ENCODE measurements at places on chromosomes 5 and 9. TPM values are rescaled to one million over a fixed set of nuclear protein-coding genes. Genes with fewer than 3 reads are reported as not detected.

- no peak for DNase-seq
These were observed 235.5 kb upstream of the CDH18 start for GRCh38 chr5:20223451-20223850.

Gene ZSWIM6
- polyA plus RNA-seq: 25.5 TPM

- DNase-seq: no peak
These were observed 25.9 kb upstream of the IL17B start for GRCh38 chr5:149404746-149405549.

GRCh38 chr5:101663543-101663942, 632.5 kb downstream of the SLCO4C1 start:
- DNase-seq: no peak

Gene MARCOL
- not detected for polyA plus RNA-seq

DNA sequence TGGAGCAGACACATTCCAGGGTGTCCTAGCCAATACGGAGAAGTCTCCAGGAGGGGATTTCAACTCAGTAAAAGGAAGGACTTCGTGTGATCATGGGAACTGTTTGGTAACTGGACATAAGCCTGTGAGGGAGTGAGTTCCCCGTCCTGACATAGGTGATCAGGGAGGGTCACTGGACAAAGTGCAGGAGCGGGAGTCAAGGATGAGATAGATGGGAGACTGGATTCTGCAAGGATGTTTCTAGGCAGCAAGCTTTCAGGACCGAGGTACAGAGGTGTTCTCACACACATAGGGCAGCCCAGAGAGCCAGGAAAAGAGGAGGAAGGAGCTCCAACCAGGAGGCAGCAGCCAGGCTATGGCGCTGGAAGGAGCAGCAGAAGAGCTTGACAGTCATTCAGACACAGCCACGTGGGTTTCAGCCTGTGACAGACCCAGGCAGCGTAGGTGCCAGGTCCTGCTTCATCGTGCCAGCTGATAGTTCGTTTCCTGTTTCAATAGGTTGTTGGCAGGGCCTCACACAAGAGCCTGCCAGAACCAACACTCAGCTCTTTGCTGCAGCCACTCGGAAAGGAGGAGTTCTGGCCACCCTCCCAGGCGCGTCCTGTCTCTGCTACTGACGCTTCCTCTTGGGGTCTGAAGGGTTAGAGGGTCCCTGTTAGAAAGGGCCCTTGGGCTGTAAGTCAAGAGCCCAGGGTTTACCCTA, 84.1 kb downstream of the AMBP start:
- DNase-seq: no peak

DNA sequence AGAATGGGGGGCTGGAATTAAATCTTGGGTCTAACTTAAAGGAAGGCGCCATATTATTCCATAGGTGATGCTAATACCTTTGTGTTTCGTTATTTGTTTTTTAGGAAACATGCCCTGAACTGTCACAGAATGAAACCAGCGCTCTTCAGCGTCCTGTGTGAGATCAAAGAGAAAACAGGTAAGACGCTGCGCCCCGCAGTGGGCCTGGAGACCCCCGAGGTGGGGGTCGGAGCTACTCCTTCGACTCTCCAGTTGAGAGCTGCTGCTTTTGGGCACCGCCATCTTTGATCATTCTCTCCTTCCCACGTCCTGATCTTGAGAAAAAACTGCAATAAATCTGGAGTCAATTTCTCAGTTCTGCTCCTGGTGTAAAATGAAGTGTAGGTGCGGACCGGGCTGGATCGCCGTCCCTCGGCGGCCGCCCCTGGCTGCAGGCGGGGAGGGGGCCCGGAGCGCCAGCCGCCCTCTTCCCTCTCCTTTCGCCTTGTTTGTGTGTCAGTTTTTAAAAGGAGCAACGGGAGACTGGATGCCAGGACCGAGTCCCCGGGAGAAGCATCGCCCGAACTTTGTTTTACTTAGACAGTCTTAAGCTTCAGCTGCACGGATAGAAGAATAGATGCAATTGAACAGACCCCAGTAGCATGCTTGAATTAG, 1.4 kb downstream of the PBX3 start:
- no peak for DNase-seq

- DNase-seq: no peak
These were observed 118.6 kb downstream of the RGS3 start for GRCh38 chr9:113581865-113582697.

Gene PDE6A
- 0.14 TPM for polyA plus RNA-seq

- no peak for DNase-seq
These were observed 2.4 kb downstream of the EHMT1 start for GRCh38 chr9:137621131-137621757.

GRCh38 chr9:38439291-38439915, 15.1 kb upstream of the IGFBPL1 start:
- no peak for DNase-seq

- no peak for DNase-seq
These were observed 324.1 kb upstream of the TNC start for GRCh38 chr9:115442054-115442453.

Gene UAP1L1
- polyA plus RNA-seq: 5.4 TPM

DNA sequence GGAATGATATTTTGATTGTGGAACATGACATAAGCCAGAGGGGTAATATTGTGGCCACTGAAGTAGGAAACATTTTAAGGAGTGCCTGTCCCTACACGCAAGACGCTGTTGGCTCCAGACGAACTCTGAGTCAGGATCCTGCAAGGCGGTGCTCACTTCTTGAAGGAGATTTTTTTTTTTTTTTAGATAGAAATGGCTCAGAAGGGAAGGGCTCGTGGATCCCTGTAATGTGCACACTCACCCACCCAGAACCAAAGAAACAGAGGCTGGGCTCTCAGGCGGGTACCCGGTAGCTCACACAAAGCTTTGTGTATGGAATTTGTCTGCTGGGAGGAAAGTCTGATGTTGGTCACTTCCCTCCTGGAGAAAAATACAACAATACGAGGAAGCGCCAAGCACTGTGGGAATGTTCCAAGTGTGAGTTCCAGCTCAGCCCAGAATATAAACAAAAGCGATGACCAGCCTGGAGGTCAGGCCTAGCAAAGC, 25.7 kb downstream of the RAPGEF1 start:
- no peak for DNase-seq

DNA sequence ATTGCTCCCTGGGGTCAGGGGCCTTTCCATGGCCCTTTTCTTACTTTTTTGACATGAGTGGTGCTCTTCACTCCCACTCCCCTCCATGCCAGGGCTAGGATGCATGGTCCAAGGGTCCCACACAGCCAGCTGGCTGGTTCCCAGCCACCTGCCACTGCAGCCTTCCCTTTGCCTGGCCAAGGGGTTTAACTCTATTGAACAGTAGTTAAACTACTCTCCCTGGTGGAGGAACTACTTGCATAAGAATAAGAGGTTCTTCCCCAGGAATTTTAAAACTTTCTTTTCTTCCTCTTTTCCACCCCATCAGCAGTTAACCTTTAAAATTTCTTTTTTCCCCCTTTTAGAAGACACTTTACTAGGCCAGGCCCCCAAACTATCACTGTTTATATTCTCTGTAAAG, 1532.8 kb upstream of the ACO1 start:
- no peak for DNase-seq

DNA sequence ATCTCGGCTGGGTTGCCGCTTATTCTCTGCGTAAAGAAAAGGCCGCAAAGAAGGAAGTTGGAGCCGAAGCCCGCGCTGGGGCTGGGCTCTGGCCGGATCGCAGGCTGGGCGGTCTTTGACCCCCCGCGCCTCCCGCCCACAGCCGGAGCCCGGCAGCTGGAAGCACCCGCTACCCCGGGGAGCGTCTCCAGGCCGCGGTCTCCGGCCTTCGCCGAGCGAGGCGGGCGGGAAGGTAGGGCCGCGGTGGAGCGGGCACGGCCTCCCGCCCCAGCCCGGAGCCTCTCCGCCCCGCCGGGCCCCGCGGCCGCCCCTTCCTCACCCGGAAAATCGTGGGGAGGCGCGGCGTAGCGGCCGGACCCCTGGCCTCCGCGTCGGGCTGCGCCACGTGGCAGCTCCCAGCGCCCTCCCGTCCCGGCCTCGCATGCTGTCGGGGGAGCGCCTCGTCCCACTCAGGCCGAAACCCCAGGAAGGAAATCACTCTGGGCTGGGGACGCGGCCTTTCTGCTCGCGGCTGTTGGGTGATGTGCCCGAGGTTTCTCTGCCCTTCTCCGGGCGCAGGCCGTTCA, 12.0 kb downstream of the FOXD1 start:
- DNase-seq: no peak

Gene ALDH1A1
- 323 TPM for polyA plus RNA-seq

GRCh38 chr9:13491493-13492424, 212.3 kb upstream of the MPDZ start:
- no peak for DNase-seq

- DNase-seq: no peak
These were observed 237.3 kb upstream of the TUT7 start for GRCh38 chr9:86591472-86591871.

Gene PSMD5
- 27.8 TPM for polyA plus RNA-seq

GRCh38 chr5:89735082-89735481, 674.5 kb downstream of the CETN3 start:
- DNase-seq: no peak

Gene ATP6V1G1
- polyA plus RNA-seq: 260 TPM

DNA sequence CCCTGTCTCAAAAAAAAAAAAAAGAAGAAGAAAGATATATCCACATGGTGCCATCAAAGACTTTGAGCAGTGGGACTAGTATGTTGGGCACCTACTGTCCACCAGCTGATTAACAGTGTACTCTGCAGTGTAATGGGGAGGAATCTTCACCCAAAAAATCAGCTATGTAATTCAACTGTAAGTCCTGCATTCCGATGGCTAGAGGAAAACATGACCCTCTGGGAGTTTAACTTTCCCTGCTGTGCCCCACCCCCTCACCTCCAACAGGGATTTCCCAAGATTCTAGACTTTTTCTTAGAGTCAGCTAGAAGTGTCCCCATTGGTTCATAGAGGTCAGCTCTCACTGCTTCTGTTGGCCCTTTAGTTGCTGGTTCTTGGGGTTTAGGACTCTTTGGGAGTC, 221.2 kb upstream of the CLINT1 start:
- no peak for DNase-seq

Gene TMEM215
- 0.08 TPM for polyA plus RNA-seq

GRCh38 chr5:171920765-171921391, 85.6 kb downstream of the FBXW11 start:
- no peak for DNase-seq

All from right renal cortex interstitium (tissue), 3 donors.